ENCODE measurements at places on chromosomes 12 and 14. TPM values are rescaled to one million over a fixed set of nuclear protein-coding genes. Genes with fewer than 3 reads are reported as not detected.
A peak's percentile ranks its signal among the peaks of the same experiment; 100 is the strongest.

DNA sequence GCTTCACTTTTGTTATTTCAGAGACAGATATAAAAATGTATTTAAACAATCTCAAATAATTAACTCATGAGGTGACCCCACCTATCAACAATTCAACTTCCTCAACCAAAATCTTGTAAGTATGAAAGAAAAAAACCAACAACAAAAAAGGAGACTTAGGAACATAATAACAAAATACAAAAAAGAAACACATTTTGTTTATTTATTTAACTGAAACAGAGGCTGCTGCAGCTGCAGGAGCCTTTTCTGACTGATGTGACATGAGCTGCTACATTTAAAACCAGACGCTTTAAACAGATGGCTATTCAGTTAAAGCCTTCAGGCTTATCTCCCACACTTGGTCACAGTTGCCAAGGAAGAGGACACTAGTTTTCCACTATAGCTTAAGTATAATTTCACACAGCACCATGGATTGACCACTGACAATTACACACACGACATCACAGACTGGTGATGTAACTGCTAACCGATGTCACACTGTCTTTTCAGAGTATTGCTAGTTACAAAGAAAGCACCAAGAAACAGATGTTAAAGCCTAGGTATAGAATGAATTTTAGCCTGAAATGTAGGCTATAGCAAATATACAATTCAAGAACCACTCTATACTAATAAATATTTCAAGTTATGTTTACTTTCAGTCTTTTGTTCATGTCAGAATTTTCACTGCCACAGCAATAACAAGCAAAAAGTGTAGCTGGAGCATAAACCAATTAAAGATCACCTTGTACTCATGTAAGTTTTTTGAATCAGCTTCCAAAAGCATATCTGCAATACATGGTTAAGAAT is 113.0 kb downstream of the MED13L start:
- DNase-seq, result no peak

DNA sequence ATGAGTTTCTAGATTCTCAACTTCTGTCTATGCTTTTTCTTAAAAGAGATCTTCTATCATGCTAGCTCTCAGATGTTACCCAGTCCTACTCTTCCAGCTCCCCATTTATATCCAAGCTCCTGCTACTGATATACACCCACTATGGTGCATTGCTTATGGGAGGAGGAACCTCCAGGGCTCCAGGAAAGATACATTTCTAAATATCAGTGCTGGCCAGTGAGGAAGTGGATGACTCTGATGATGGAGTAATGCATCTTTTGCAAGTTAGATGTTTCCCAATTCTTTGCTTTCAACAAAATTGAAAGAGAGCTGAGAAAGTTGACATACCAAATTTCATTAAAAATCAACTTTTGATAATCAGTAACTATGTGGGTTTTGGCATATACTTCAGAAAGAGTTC is 105.7 kb upstream of the RESF1 start:
- DNase-seq, result no peak

DNA sequence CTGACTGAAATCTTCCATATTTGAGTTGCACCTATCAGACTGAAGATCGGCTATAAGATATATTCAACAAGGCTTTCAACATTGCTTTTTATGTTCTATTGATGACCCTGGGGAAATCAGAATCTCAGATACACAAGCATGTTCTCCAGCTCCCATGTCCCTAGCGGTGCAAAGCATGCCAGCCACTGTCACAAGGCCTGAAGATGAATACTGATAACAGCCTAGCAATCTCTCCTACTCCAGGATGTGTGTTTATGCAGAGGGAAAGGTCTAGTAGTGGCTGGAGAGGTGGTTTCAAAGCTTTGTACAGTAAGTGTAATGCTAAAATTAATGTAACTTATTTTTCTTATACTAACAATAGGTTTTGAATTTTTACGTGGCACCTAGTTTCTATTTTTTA is 64.6 kb downstream of the SOX5 start:
- DNase-seq, result no peak

DNA sequence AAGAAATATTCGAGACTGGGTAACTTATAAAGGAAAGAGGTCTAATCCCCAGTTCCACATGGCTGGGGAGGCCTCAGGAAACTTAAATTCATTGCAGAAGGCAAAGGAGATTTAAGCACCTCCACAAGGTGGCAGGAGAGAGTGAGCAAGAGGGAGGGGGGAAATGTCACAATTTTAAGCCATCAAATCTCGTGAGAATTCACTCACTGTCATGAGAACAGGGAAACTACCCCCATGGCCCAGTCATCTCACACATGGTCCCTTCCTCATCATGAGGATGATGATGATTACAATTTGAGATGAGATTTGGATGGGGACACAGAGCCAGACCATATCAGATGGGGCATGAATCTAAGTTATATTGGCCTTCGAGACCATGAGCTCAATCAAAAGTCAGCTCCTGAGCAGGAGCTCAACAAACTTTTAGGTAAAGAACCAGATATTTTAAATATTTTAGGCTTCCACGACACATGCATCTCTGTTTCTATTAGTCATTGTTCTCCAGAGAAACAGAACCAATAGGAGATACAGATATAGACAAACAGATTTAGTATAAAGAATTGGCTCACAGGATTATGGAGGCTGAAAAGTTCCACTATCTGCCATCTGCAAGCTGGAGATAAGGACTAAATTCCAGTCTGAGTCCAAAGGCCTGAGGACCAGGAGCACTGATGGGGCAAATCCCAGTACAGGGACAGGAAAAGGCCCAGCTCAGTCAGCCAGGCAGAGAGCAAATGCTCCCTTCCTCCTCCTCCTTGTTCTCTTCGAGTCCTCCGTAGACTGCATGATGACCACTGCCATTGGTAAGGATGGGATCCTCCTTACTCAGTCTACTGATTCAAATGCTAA is 24.9 kb downstream of the DGLUCY start:
- peak; percentile 42 for DNase-seq

NID2 gene
- total RNA-seq, result 9.9 TPM

- no peak for DNase-seq
These were observed 1.5 kb downstream of the PNN start for GRCh38 chr14:39176263-39177167.

DNA sequence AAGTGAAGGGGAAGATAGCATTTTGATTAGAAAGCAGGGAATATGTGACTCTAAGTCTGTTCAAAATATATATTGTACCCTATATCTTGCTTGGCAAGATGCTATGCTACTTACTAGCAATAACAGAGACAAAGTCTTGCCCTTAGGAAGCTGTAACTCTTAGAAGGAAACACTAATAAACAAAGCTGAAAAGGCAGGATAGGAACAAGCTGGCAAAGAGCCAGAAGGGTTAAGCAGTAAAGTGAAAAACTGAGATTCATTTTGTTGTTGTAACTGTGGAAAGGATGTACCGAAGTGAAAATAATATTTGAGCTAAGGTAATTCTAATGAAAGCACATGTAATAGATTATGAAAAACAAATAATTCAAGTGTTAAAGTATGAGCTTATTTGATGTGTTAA is 527.1 kb upstream of the FLRT2 start:
- DNase-seq, result no peak

TAS2R13 gene
- 0.29 TPM for total RNA-seq

GRCh38 chr12:92899386-92900001 is 29.6 kb downstream of the EEA1 start:
- DNase-seq, result peak; percentile 94

- DNase-seq, result peak; percentile 39
These were observed 31.6 kb upstream of the PTPRQ start for GRCh38 chr12:80412343-80412953.

DNA sequence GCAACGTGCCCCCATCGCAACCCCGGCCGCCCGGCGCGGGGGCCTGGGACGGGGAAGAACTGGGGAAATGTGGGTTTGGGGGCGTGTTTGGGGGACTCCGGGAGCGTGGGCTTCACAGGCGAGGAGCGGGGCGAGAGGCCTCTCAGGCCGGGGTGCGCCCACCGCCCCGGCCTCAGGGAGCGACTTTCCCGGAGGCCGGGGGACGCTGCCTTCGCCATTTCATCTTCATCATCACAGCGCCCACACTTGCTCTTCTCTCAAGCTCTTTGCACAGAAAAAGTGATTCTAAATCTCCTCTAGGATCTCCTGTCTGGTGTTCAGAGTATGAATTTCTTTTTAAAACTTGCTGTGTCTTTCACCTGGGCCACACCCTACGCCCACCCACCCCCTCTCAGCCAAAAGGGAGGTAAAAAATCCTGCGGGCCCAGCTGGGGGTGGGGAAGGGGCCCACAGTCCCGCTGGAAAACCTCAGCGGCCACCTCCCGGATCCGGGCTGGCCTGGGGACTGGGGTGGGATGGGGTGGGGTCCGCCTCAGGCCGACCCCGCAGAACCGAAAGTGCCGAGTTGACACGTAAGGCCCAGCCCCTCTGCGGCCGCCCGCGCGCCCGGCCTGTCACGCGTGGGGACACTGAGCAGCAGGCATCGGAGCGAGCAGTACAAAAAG is 7.4 kb downstream of the CDKN1B start:
- DNase-seq, result peak; percentile 22

- peak; percentile 48 for DNase-seq
These were observed at the start of gene HHIPL1 for GRCh38 chr14:99644723-99645544. TSS of gene HHIPL1 (plus strand) at chr14:99645129. CDS start at chr14:99645208, 79 bp downstream.

DNA sequence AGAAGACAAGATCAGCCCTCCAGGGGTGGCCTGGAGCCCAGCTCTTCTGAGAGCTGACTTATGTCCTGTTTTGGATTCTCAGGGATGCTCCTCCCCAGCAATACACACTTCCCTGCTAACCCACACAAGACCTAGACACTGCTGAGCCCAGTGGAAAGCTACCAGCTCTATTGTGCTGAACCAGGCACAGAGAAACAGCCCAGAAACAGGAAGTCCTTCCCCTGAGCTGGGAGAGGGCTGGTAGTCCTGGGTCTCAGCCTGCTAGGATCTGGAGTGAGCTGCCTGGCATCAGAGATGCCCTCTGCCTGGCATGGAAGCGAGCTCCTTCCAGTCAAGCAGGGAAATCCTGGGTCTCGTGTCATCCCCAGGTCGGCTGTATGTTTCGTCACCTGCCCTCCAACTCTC is 1.2 kb upstream of the LAG3 start:
- DNase-seq, result no peak

- DNase-seq, result peak; percentile 84
These were observed 768 bp downstream of the PTPN11 start for GRCh38 chr12:112419297-112420133.

DNA sequence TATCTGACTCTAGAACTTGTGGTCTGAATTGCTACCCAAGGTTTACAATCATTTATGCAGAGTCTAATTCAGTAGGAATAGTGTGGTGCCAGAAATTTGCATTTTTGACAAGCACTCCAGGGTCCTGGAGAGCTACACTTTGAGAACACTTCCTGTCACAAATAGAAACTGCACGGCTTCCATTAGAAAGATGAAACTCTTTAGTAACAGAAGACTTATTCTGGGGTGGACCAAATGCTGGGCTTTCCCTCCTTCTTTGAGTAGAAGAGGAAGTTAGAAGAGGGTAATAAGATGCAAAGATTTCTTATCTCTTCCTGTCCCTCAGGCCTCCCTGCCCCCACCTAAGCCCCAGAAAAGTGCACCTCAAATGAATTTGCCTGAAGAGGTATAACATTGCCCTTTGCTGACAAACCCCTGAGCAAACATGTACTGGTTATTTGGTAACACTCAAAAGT is 28.4 kb downstream of the DGLUCY start:
- no peak for DNase-seq

GRCh38 chr12:92465786-92466295 is 236.9 kb upstream of the PLEKHG7 start:
- DNase-seq, result no peak

DNA sequence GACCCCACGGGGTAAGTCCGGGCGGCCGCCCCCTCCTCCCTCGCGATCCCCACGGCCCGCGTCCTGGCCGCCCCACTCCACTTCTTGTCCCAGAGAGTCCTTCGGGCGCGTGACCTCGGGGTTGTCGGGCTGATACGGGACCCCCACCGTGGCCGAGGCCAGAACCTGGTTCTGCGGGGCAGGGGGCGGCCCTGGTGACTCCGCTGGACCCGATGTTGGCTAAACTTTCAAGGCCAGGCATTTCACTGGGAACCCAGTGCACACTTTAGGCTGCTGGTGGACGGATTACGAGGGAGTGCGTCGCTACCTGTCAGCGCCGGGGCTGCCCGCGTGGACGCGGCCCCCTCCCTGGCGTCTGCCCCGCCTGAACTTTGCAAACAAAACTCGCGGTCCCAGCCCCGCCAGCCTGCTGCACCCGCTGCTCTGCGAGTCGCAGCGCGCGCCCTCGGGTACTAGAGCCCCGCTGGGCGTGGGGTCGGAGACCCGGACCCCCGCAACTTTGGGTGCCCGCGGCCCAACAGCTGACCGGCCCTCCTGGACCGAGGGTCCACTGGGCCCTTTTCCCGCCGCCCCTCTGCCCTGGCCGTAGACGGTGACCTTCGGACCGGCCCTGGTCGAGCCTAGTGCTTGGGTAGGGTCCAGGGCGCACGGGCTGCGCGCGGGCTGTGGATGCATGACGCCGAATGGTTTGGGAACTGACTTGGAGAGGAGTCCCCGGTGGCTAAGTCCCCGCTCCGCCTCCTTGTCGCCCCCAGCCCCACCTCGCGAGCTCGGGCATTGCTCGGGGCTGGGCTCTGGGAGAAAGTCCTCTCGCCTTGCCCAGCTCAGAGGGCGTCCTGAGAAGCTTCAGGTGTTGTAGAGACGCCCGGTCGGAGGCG is 624 bp downstream of the RIN3 start:
- DNase-seq, result peak; percentile 46

DNA sequence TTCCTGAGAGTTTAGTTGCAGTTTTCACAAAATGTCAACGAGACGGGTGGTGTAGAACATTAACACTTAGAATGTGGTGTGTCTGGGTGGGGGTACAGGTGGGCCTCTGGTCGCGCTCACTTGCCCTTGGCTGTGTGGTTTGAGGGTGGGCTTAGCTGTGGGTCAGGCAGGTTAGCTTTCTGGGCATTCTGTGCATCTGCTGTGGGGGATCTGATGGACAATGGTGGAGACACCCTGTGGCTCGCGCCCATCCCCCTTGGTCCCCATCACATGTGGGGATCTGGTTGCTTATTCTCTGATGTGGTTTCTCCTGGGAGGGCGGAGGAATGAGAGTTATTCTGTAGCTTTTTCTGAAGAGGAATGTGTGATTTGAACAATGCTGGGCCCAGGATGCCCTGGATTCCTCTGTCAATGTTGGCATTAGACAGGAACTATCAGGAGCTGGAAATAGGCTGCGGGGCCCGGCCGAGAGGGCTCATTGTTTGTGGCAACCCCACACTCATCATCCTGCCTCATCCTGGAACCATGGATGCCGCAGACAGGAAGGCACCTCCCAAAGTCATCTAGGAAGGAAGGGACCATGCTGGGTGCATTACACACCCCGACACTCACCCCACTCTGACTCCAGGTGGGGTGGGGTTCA is 101.6 kb downstream of the TSPAN9 start:
- DNase-seq, result no peak

- peak; percentile 66 for DNase-seq
These were observed 55.1 kb downstream of the SSH1 start for GRCh38 chr12:108802101-108802961.

DPY19L2 gene
- total RNA-seq, result 4.5 TPM

- DNase-seq, result peak; percentile 60
These were observed 7.3 kb downstream of the ERBB3 start for GRCh38 chr12:56087220-56087619.

ZNF26 gene
- 6.9 TPM for total RNA-seq

DNA sequence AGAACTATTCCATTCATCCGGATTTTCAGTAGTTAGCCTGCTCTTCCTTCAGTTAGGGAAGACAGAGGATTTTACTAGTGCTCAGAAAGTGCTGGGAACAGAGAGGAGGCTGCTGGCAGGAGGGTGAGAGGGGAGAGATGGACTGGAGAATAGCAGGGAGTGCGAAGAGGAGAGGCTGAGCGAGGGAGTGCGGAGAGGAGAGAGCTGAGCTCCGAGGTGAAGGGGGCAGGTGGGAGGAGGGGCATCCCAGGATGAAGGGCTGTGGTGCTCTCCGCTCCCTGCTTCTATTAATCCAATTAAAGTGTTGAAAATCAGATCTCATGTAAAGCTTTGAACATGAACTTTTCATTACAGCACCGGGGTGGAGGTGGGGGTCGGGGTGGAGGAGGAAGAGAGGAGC is 20.4 kb upstream of the SMOC1 start:
- no peak for DNase-seq
